Putamen (tissue), 1 donor: ENCODE measurements at places on chromosomes 5 and 9.

DNA sequence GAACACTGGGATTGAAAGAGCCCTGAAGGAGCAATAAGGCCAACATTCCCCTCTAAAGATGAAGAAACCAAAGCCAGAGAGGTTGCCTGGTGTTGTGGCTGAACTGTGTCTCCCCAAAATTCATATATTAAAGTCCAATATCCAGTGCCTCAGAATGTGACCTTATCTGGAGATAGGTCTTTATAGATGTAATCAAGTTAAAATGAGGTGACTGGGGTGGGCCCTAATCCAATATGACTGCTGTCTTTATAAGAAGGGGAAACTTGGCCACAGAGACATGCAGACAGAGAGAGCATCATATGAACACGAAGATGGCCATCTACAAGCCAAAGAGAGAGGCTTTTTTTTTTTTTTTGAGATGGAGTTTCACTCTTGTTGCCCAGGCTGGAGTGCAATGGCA, 66.9 kb upstream of the PLPP1 start:
- no peak for DNase-seq

DNA sequence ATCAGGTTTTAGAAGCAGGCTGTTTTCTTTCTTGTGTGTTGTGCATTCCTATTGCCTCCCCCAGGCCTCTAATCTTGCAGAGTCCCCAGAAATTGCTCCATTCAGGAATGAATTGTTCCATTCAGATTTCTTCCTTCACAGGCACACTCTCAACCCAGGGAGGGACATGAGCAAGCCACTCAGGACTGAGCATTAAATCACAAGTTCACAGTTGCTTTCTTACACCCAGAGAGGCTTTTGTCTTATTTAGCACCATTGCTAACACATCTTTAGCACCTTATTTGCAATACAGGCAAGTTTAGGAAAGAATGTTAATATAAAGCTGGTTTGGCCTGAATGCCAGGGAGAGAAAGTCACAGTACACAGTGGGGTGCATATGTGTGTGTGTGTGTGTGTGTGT, 221.4 kb downstream of the RAB3C start:
- no peak for DNase-seq

DNA sequence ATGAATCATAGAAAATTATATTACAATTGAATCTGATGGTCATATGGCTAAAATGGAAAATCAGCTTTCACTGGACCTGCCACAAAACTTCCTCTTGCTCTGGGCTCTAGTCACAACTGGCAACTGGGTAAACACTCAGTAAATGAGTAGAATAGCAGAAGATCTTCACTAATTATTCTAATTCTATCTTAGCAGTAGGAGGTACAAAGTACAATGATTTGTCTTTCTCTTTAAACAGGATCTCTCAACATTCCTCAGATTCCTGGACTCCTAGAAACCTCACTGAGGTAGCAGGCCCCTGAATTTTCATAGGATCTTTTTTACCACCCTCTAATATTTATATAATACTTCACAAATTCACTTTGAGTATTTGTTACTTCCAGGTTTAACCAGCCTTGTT, 239.9 kb upstream of the SMARCA2 start:
- no peak for DNase-seq

DNA sequence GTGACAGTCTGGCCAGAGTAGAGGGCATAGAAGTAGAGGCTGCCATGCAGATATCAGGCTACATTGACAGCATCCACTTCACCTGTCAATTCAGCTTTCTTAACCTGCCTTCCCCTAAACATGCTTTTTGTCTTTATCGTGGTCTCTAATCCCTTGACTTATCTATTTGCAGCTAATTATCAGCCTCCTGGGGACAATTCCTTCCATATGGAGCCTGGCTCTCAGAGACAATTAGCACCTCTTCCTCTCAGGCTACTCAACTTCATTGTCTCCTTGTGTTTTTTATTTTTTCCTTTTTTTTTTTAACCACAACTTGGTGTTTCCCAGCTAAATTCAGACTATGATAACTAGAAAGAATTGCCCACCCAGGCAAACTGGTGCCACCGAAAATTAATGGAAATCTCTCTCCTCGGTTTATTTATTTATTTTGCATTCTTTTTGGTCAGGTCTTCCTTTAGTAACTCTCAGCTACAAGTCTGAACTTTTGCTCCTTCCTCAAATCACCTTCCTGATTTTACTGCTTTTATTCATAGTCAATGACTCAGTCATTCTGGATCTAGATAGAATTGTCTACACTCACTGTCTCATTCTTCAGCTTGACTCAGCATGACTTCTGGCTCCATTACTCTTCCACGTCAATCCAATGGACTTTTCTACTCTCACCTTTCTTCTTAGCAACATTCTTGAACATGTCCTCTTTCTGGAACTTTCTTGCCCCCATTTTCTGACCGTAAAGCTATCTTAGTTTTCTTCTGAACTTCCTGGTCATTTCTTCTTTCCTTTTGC, 63.0 kb upstream of the BASP1 start:
- DNase-seq: no peak

GRCh38 chr9:123689701-123690428, 240.1 kb downstream of the DENND1A start:
- DNase-seq: no peak

DNA sequence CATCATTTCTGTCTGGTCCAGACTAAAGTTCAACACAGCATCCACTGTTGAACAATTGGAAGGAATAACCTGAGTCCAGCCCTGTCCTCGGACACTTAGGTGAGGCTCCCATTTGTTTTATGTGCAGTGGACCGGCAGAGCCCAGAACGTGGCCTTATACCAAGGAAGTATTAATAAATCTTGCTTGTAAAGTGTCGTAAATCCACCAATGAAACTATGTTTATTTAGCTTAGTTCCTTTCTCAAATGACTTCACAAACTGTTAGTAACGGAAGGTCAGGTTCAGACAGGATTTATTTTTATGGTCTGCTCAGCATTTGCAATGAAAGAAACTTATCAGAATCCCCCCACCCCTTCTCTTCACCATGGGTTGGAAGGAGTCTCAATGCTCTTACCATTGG, 149.5 kb downstream of the PCSK1 start:
- DNase-seq: no peak

DNA sequence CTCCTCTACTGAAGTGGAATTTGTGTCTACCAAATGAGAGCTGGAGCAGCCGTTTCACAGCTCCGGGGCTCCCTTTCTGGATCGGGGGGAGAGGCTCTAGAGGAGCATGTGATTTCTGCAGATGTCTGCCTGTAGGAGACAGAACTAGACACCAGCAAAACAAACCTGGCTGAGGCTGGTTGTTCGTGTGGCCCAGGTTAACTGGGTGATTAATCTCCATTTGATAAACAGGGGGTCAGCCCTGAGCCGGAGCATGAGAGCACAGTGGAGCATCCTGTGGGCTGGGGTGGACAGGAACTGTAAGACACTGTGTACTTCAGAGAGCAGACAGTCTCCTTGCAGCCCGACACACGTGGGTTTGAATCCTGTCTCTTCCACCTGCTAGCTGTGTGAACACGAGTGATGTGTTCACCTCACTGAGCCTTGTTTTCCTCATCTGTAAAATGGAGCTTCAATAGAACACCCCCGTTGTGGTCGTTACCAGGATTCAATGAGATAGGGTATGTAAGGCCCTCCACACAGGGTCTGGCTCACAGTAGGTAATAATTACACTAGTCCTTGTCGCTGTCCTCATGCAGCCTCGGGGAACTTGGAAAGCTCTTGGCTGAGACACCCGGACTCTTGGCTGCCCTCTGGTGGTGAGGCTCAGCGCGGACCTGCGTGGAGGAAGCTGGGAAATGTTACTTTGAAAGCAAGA, 12.9 kb downstream of the CXCL14 start:
- DNase-seq: peak; percentile 49

DNA sequence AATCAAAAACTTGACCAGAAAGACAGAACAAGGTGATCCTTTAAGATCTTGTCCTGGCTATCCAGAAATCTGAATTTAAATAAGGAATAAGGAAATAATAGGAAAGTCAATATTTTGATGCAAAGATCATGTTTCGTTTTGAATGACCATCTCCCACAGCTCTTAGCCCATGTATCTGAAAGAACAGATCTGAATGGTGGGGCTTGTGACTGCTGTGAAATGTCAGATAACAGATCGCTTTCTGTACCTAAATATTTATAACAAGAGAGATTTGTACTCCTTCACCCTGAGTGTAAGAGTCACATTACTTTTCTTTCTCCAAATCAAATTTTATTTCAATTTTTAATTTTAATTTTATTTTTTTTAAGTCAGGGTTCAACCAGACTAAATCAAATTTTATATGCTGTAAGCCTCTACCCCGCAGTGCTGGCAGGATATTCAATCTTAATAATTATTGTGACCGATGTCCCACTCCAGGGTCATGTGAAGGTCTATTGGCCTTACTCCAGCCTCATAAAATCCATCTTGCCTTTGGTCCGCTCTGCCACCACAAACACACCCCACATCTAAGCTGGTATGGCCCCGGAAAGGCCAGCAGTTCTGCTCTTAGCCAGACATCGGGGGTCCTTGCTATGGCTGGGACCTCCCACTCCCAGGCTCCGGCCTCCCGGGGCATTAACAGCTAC, 7.0 kb upstream of the SLC26A2 start:
- DNase-seq: no peak

DNA sequence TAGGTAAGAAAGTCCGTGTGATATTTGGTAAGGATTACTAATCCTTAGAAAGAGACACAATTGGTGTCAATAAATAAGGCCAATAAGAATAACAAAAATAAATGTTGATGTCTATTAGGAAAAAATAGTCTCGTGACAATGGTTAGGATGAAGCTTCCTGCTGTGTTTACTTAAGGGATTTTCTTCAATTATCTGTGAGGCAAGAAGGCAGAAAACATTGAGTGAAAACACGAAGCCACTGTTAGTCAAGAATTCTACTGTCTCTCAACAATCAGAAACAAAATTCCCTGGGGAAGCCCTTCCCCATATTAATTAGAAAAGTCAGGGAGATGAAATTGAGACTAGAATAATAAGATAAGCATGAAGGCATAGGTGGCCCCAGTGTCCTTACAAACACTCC, 149.0 kb downstream of the SYK start:
- DNase-seq: no peak

- DNase-seq: no peak
Measured at GRCh38 chr9:113879911-113880310, 3.8 kb downstream of the ZNF618 start.

- DNase-seq: no peak
Measured at GRCh38 chr9:101094686-101095085, 66.2 kb downstream of the PLPPR1 start.

- DNase-seq: no peak
Measured at GRCh38 chr9:33446240-33446945, 1.0 kb downstream of the AQP3 start.

DNA sequence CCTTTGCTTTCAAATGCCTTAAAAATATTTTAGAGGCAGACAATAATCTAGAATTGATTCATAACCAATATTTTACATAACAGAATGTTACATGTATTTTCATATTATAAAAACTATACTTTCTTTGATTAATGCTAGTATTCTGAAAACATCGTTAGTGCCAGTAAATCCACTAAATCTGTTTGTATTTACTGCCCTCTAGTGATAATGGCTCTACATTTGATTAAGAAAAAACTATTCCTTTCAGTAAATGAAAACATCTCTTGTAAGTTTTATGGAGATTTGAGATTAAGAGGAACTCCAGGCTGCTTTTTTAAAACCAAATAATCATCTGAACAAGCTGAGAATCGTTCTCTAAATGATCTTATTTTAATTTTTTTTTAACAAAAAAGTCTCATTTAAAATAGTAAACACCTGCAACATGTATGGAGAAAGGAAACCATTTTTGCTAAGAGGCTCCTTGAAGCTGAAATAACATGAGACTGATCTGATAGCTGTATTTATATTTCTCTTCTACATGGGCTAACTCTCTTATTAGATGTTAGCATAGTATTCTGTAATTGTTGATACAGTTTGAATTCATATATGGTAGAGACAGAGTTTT, 424.7 kb downstream of the RAB3C start:
- peak; percentile 9 for DNase-seq

DNA sequence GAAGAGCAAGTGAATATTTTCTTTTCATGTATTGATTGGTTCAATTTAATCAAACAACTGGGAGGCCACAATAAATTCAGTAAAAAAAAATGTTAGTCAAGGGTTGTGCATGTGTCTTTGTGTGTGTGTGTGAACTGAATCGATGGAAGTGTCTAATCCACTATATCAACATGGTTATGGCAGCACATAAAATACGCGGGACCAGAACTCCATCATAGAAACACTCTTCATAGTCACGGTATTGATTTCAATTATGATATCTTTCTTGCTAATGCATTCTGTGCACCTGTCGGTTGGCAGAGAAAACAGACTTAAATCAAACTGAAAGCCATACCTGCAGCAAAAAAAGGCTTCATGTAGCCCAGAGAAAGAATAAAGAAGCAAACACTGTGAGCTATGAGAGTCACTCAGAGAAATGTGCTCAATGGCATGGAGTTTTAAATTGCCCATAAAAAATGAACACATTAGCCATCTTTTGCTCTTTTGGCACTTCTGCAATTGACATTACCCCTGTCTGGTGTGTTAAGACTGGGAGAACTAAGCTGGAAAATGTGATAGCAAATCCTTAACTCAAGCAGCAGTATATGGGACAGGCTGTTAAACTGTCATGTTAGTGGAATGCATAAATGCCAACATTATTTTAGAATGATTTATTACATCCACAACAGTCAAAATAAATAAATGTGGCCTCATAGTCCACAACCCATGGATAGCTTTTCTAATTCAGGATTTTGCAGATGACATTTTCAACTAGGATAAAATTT, 642.4 kb upstream of the C9orf72 start:
- DNase-seq: no peak

GRCh38 chr9:91159664-91160121, 202.0 kb downstream of the AUH start:
- no peak for DNase-seq

DNA sequence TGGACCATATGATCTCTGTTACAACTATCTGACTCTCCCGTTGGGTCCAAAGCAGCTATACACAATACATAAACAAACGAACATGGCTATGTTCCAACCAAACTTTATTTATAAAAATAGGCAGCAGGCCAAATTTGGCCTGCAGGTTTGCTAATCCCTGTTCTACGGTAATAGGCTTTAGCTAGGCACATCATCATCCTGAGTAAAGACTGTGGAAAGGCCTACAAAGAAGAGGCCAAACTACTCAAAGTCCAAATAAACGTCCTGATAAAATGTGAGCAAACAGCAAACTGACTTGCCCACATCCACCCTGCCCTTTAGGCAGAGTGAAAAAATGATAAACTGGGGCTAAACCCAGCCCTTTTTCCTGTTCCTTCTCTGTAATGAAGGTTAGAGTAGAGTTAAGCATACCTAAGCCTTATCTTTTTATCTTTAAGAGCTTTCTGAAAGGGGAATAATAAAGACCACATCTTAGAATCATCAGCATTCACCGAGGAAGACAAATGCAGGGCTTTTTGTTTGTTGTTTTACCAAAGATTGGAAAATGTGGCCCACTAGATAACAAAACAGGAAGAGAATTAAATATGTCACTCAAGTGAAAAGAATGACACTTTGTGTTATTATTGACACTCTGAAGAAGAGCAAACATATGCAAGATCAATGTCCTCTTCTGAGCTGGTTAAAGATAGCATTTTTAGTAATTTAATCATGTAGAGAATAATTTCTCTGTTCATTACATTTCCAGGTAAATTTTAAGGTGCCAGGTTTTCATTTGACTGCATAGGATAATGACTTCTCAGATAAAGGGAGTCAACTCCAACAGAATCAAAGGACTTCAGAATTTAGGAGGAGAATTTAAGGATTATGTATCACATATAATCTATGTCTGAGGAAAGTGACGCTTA, 160.0 kb upstream of the GNA14 start:
- DNase-seq: no peak

- DNase-seq: no peak
Measured at GRCh38 chr5:375336-375920, 53.9 kb downstream of the AHRR start.
